Sigmoid colon (tissue), 7 donors: ENCODE measurements at places on chromosomes 5 and 9. TPM values are rescaled to one million over a fixed set of nuclear protein-coding genes. Genes with fewer than 3 reads are reported as not detected.

DNA sequence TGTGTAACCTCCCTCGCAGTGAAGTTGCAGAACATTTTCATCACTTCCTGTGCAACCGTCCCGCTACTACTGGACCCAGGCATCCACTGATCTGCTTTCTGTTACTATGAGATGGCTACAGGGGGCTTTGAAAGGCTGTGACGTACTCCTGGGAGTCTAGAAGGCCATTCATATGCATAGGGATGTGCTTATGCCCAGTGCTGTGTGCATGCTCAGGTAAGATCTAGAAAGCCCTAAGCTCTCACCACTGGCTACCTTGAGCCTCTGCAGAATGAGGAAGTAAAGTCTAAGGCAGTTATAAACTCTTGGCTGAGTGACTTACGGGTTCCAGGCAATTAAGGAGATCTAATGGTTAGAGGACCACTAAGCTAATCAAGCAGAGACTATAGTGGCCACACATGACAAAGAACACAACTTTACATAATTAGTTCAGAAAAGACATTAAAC lies 11.8 kb downstream of the HNRNPAB start:
- no peak overlapping the region for H3K27ac ChIP-seq
- no peak for DNase-seq
- H3K27me3 ChIP-seq, result no peaks in the 10 kb centered on the region

DNA sequence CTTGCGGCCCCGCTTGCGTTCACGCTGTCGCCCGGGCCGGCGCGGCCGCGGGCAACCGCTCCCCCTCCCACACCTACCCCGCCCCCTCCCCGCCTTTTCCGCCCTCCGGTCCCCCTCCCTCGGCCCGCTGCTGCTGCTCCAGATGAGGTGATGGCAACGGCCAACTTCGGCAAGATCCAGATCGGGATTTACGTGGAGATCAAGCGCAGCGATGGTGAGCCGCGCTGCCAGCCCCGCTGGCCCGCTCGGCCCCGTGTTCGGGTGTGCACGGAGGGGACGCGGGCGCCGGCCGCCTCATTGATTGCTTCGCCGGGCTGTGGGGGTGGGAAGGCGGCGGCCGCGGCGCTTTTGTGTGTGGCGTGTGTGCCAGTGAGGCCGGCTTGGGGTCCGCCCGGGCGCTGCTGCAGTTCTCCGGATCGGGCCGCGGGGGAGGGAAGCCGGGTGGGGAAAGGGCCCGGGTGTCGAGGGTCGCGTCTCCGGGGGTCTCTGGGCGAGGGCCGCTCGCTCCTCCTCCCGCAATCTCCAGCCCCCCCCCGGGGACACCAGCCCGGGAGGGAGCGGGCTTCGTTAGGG lies 403 bp downstream of the KIF2A start:
- H3K4me3 ChIP-seq, result peak overlapping the region; percentile 97
- H3K27me3 ChIP-seq, result no peaks in the 10 kb centered on the region
- DNase-seq, result peak; percentile 76

- H3K4me3 ChIP-seq, result no peak overlapping the region
- H3K27me3 ChIP-seq, result no peaks in the 10 kb centered on the region
- H3K27ac ChIP-seq, result no peak overlapping the region
- no peaks in the 10 kb centered on the region for H3K36me3 ChIP-seq
Measured at GRCh38 chr5:172617817-172618216, 23.2 kb upstream of the NEURL1B start.

DNA sequence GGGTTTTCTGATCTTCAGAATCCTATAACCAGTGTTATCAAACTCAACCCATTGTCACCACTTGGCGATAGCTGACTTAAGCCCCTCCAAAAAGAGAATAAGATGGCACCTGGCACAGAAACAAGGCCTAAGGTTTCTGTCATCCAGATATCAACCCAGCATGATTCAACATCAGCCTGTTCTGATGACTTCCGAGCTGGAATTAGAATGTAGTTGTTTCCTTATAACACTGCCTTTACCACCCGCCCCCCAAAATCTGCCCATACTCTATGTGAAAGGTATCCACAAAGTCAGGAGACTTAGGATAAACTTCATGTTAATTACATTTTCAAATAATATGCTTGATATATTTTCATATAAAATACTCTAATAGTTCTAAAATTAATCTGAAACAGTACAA lies 5.2 kb downstream of the KLF9 start:
- peak overlapping the region; percentile 96 for H3K4me3 ChIP-seq
- peak overlapping the region; percentile 99 for H3K27ac ChIP-seq
- peaks cover 12% of the 10 kb centered on the region for H3K36me3 ChIP-seq
- DNase-seq, result peak; percentile 61
- no peaks in the 10 kb centered on the region for H3K27me3 ChIP-seq

DNA sequence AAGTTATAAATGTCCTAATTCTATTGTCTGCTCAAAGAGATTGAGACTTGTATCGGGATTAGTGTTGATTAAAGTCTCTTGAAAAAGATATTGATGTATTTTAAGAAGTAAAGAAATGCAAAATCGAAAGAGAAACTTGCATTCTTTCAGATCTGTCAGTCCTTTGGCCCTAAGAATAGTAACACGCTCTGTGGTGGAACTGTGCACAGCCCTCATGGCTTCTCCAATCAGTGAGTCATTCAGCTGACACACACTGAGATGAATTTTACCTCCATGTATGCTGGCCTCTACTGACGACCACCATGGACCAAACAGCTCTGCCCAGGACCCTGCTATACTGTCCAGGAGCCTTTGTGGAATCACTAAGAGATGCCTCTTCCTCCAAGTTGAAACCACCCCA lies 232.4 kb downstream of the ESM1 start:
- H3K36me3 ChIP-seq, result no peaks in the 10 kb centered on the region
- H3K27me3 ChIP-seq, result no peaks in the 10 kb centered on the region
- H3K4me1 ChIP-seq, result no peaks in the 10 kb centered on the region
- H3K27ac ChIP-seq, result no peak overlapping the region
- no peak for DNase-seq

GRCh38 chr9:115591584-115591984 lies 473.6 kb upstream of the TNC start:
- no peaks in the 10 kb centered on the region for H3K4me1 ChIP-seq
- no peaks in the 10 kb centered on the region for H3K27me3 ChIP-seq
- peak; percentile 87 for DNase-seq
- no peak overlapping the region for H3K4me3 ChIP-seq
- H3K27ac ChIP-seq, result peak overlapping the region; percentile 36
- no peaks in the 10 kb centered on the region for H3K36me3 ChIP-seq

DNA sequence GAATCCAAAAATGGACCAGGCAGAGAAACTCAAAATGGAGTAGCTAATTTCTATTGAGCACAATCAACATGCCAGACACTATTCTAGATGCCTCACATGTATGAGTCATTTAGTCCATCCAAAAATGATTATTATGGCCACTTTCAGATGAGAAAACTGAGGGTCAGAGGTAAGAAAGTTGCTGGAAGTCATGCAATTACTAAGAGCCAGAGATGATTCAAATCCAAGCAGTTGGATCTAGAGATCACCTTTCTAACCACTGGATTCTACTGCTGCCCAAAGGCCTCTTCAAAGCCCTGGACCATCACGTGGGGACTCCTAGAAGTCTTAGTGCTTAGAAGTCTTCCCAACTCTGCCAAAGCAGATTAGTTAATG lies 51.8 kb upstream of the HMHB1 start:
- H3K4me1 ChIP-seq, result no peaks in the 10 kb centered on the region
- H3K4me3 ChIP-seq, result no peak overlapping the region

GRCh38 chr9:112747094-112747493 lies 3.5 kb upstream of the SNX30 start:
- no peaks in the 10 kb centered on the region for H3K36me3 ChIP-seq
- H3K4me1 ChIP-seq, result peaks cover 16% of the 10 kb centered on the region
- no peaks in the 10 kb centered on the region for H3K27me3 ChIP-seq
- no peak for DNase-seq
- peak overlapping the region; percentile 57 for H3K27ac ChIP-seq
- no peak overlapping the region for H3K4me3 ChIP-seq

DNA sequence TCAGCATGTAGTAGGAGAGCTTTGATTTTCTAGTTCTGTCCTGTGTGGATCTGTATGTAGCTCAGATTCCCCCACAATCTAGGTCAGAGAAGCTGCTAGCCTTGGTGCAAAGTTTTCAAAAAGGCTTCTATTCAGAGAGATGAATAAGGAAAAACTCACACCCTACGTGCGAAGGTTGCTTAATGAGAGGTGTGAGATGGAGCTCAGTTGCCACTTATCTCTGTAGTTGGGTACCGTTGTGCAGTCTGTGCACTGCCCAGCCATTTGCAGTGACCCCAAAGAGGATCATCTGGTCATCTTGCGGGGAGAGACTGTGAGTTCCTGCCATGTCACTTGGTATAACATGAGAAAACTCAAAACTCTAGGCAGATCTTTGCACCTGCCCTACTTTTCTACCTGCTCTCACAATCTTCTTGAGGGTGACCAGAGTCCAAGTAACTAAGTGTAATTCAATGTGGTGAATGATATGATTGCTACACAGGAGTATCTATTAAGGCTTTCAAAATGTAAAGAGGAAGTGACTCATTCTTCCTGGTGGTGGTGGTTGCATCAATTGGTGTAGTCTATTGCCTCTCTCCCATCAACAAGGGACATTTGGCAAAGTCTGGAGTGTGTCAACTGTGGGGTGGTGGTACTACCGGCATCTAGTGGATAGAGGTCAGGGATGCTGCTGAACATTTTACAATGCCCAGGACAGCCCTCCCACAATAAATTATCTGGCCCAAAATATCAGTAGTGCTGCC lies 65.2 kb downstream of the TMC1 start:
- no peak for DNase-seq
- H3K27ac ChIP-seq, result no peak overlapping the region
- no peaks in the 10 kb centered on the region for H3K27me3 ChIP-seq
- H3K36me3 ChIP-seq, result no peaks in the 10 kb centered on the region
- no peaks in the 10 kb centered on the region for H3K4me1 ChIP-seq

GRCh38 chr9:129307227-129307970 lies 129.3 kb upstream of the IER5L start:
- H3K27ac ChIP-seq, result no peak overlapping the region
- no peak overlapping the region for H3K4me3 ChIP-seq
- no peaks in the 10 kb centered on the region for H3K27me3 ChIP-seq
- H3K36me3 ChIP-seq, result no peaks in the 10 kb centered on the region
- H3K4me1 ChIP-seq, result no peaks in the 10 kb centered on the region
- DNase-seq, result no peak

DNA sequence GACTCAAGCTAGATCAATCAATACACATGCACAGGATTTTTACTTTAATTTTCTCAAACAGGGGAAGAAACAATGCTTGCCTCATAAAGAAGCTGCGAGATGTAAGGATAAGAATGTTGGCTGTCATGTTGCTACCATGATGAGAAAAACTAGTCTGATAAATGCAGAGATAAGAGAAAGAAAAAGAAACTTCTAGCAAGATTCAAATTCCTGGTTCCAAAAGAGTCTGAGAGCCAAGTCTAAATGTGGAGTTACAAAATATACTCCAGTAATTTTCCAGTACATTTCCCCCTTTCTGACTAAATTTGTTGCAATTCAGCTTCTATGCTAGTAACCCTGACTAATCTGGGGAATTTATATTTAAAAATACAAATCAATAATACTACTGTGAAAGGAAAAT lies 10.4 kb upstream of the ANXA1 start:
- no peak overlapping the region for H3K4me3 ChIP-seq
- H3K27me3 ChIP-seq, result no peaks in the 10 kb centered on the region
- H3K36me3 ChIP-seq, result no peaks in the 10 kb centered on the region
- DNase-seq, result no peak

DAB2IP gene
- 50.1 TPM for total RNA-seq

ADCY2 gene
- 9.5 TPM for total RNA-seq

HSPA4 gene
- total RNA-seq, result 40.3 TPM

ENTPD2 gene
- not detected for total RNA-seq

INSL6 gene
- total RNA-seq, result not detected
